Right lobe of liver (tissue), 6 donors: ENCODE measurements at places on chromosomes 3 and 15.

DNA sequence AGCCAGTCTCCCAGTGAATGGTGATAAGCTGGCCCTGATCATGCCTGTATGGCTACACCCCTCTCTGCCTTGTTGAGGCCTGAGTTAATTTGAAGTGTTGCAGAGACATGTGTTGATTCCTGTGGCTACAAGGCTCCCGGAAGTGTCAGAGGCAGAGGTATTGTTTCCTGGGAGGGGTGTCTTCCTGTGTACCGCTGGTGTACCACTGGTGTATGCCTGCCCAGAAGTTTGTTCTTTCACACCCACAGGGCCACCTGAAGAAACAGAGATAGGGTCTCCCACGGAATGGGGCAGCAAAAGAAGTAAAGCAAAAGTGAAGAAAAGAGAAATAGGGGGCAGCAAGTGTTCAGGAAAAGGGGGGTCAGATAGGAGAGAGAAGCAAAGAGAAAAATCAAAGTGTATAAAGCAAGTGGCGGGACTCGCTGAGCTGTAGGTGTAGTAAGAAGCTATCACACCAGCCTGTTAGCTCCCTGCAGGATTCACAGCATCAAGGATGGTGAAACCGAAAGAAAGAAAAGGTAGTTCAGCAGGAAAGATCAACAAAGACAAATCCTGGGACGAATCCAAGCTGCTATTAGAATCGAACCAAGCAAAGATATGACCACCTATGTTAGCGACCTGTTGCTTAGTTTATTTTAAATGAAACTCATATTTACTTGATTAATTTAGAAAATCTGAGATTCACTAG lies 36.6 kb upstream of the CD47 start:
- DNase-seq, result no peak

GRCh38 chr3:99971761-99972160 lies 142.5 kb downstream of the FILIP1L start:
- DNase-seq, result no peak

GRCh38 chr15:67064607-67065530 lies 533 bp upstream of the SMAD3 start:
- DNase-seq, result no peak

DNA sequence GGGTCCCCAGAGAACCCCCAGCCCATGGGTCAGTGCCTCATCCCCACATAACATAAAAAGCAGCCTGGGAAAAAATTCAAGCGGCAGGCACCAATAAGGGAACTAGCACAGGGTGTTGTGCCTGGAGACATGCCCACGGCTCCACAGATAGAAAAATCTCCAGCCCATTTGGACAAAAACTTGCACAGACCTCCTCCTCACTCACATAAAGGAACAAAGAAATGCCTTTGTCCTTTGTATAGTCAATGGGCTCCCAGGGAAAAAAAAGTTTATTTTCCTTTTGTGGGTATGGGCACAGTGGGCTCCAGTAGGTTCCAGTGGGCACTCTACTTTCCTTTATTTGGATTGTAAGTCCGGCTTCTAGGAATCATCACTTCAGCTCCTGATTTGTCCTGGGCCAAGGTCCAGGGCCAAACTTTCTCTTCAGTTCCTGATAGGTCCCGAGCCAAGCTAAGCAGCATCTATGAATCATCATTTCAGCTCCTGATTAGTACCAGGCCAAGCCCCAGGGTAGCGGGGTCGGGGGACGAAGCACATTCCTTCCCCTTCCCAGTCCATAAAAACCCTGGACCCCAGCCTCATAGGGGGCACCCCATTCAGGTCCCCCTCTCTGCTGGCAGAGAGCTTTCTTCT lies 1.6 kb upstream of the DNAH12 start:
- DNase-seq, result peak; percentile 33

DNA sequence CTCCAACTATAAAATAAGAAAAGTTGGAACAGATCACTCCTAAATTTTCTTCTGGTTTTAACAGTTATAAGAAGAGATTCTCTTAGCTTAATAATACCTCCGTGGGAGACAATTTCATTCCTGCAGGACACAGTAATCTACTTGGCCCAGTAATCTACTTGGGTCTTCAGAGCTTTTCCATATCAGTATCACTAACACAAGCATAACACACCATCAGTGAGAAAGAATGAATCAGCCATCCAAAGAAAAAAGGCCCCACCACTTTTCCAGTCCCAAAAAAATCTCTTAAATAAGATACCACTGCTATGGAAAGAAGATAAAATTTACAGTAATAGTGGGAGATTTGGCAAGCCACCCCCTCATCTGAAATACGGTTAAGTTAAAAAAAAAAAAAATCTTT lies 20.2 kb downstream of the SIN3A start:
- no peak for DNase-seq

DNA sequence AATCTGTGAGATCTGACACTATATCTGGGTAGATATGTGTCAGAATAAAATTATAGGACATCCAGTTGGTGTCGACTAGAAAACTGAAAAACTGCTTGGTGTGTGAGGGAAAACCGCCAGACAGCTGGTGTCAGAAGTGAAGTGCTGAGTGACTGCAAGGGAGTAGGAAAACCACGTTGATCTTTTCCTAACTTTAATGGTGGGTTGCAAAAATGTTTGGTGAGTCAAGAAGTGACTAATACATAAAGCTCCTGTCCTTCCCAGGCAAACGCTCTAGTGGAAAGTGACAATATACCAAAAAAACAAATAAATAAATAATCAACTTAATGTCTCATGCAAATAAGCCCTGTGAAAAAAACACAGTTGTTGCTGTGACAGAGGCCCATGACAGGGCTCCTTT lies 7.3 kb upstream of the CD96 start:
- no peak for DNase-seq

DNA sequence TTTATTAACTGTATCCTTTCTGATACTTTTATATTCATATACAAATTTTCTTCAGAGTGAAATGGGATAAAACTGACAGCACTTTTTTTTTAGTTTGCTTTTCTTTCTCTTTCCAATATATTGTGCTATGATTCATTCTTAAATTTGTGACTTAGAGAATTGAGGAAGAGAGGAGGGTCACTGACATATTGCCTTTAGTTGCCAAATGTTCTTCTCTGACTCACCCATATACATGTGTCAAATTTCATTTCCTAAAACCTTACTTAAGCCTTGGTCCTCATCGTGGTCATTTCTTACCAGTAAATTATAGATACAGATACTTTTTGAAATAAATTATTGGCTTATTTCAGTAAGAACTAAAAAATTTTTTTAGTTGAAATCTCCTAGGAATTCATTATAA lies 53.9 kb downstream of the CLASP2 start:
- no peak for DNase-seq

DNA sequence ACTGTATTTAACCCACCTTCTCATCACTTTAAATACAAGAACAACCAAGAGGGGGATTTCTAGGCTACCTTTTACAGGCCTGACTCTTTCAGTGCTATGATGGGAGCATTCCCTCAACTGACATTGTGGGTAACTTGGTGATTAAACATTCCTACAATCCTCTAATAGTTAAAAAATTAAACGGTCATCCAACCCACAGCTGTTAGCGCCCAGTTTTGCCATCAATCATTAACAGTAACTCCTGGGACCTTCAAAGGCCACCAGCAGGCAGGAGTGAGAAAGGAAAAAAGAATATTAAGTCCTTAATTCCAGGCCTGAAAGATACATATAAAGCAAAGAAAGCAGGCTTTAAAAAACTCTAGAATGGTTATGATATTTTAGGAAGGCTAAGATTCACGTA lies 512.1 kb downstream of the MAGI1 start:
- DNase-seq, result no peak

DNA sequence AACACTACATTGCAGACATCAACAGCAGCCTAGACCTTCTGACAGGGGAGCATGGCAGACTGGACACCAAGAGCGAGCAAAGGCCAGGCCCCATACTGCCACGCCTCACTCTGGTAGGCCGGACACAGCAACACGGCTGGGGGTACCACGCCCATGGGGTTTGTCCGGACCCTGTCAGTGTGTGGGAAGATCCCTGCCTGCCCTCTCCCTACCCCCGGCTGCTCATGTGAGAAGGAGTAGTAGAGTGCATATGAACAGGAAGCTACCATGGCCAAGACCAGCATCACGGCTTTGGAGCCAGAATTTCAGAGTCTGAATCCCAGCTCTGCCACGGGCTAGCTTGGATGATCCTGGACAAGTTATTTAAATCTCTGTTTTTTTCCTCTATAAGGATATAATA lies 27.9 kb downstream of the ALDH1L1 start:
- DNase-seq, result peak; percentile 51
